ENCODE measurements at places on chromosomes 2 and 18. TPM values are rescaled to one million over a fixed set of nuclear protein-coding genes. Genes with fewer than 3 reads are reported as not detected.

GRCh38 chr2:181041661-181042060 lies 61.3 kb downstream of the UBE2E3 start:
- peaks cover 24% of the 10 kb centered on the region for H3K4me1 ChIP-seq
- H3K36me3 ChIP-seq = no peaks in the 10 kb centered on the region
- no peaks in the 10 kb centered on the region for H3K27me3 ChIP-seq

GRCh38 chr2:105294844-105295481 lies 34.6 kb downstream of the TGFBRAP1 start:
- H3K36me3 ChIP-seq = peaks cover 43% of the 10 kb centered on the region
- H3K4me3 ChIP-seq = no peak overlapping the region
- peaks cover 2% of the 10 kb centered on the region for H3K4me1 ChIP-seq
- H3K27me3 ChIP-seq = no peaks in the 10 kb centered on the region
- H3K27ac ChIP-seq = peak overlapping the region; percentile 24
- DNase-seq = peak; percentile 63

DNA sequence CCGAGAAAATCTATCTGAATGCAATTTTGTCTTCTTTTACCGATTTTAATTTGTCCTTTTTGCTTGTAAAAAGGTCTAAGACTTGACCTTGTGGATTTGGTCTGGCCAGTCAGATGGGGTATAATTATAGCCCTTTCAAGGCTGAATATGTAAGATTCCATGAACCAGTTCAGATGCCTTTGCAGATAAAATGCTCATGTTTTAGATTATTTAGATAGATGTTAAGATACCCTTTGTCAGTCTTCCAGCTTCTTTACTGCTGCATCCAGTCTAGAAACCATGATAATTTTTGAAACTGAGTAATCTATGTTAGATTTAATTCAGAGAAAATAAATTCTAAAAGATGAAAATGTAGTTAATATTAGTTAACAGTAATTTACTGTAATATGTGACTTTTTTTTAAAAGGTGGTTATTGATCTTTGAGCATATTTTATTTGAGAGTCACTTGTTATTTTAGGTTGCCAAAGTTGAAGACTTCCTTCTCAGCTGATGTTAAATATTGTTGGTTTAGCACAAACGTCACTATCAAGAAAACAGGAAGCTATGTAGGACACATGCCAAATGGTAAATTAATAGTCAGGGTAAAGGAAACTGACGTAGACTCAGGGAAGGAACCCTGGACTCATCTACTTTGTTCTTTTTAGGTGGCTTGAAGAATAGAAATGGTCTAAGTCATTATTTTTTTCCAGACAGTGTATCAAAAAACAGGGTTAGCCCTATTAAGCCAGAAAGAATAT lies 29.8 kb downstream of the BABAM2 start:
- peak overlapping the region; percentile 48 for H3K27ac ChIP-seq
- no peak overlapping the region for H3K4me3 ChIP-seq
- H3K27me3 ChIP-seq = no peaks in the 10 kb centered on the region
- peaks cover 1% of the 10 kb centered on the region for H3K36me3 ChIP-seq

DNA sequence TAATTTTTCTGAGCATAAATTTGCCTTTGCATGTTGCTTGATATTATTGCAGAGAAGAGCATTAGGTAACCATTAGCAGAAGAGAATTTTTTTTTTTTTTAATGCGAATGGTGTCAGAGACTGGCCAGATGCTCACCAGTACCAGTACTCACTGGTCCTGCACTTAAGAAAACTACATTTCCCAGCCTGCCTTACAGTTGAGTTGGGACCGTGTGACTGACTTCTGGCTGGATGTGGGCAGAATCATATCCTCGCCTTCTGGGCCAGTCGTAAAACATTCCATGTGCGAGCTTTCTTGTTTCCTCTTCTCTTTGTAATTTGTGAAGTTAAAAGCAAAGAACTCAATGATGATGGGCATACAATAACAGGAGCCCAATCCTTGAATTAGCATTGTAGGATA lies 132.4 kb downstream of the LRRC30 start:
- no peak overlapping the region for H3K4me3 ChIP-seq
- H3K36me3 ChIP-seq = no peaks in the 10 kb centered on the region
- DNase-seq = no peak
- peaks cover 2% of the 10 kb centered on the region for H3K4me1 ChIP-seq
- no peak overlapping the region for H3K27ac ChIP-seq

DNA sequence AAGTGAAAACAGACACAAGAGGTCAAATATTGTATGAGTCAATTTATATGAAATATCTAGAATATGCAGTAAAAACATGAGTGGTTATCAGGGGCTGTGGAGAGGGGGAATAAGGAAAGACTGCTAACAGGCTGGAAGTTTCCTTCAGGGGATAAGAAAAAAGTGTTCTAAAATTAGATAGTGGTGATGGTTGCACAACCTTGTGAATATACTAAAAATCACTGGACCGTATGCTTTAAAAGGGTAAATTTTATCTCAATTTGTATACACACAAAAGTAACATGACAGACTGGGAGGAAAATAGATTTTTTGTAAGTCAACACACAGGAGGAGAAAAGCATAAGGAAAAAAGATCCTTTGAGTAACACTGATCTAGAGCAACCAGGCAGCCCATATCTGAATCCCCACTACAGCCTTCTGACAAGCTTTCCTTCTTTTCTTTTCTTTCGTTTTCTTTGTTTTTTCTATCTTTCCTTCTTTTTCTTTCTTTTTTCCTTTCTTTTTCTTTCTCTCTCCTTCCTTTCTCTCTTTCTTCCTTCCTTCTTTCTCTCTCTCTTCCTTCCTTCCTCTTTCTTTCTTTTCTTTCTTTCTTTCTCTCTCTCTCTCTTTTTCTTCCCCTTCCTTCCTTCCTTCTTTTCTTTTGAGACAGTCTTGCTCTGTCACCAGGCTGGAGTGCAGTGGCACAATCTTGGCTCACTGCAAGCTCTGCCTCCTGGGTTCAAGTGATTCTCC lies 95.4 kb downstream of the AAK1 start:
- H3K4me3 ChIP-seq = no peak overlapping the region
- peaks cover 35% of the 10 kb centered on the region for H3K36me3 ChIP-seq
- peaks cover 47% of the 10 kb centered on the region for H3K4me1 ChIP-seq
- no peak for DNase-seq
- H3K27me3 ChIP-seq = no peaks in the 10 kb centered on the region
- H3K27ac ChIP-seq = peak overlapping the region; percentile 6

GRCh38 chr2:10770956-10771750 lies 41.4 kb downstream of the PDIA6 start:
- no peak overlapping the region for H3K4me3 ChIP-seq
- H3K36me3 ChIP-seq = no peaks in the 10 kb centered on the region

GRCh38 chr2:197138506-197138905 lies 172.1 kb downstream of the ANKRD44 start:
- peaks cover 79% of the 10 kb centered on the region for H3K4me1 ChIP-seq
- DNase-seq = no peak
- H3K27me3 ChIP-seq = no peaks in the 10 kb centered on the region
- H3K36me3 ChIP-seq = peaks cover 25% of the 10 kb centered on the region
- H3K27ac ChIP-seq = peak overlapping the region; percentile 84

DNA sequence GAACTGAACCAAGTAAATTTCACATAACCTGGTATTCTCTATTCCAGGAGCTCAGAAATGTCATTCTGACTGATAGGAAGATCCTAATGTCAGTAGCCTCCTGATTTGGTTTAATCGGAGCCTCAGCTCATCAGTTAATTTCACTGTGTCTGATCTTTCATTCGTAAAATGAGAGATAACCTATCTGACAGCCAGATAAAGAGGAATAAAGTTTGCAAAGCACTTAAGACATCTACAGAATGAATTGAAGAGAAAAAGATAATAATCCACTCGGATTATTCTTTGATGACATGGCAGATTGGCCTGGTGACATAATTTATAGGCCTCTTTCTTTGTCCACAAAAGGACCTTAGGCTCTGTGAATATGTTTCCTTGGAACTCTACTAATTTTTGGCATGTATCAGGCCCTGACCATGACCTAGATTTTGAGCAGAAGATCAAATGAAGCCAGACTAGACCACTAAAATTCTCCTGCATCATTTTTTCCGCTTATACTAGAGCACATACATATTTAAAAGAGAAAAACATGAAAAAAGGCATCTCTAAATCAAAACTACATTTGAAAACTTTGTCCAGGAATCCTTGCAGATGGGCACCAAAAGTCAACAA lies 312.4 kb downstream of the MTX2 start:
- DNase-seq = no peak
- H3K27ac ChIP-seq = no peak overlapping the region
- H3K4me3 ChIP-seq = no peak overlapping the region
- H3K36me3 ChIP-seq = no peaks in the 10 kb centered on the region
- peaks cover 24% of the 10 kb centered on the region for H3K27me3 ChIP-seq

MOGAT1 gene
- total RNA-seq = not detected

EIPR1 gene
- total RNA-seq = 58.2 TPM

Measured in activated CD4-positive, alpha-beta T cell treated with anti-CD3 and anti-CD28 coated beads for 36 hours (primary cell).